ENCODE measurements at places on chromosomes 1 and 21.

GRCh38 chr1:68218490-68218889, 13.8 kb downstream of the WLS start:
- DNase-seq: no peak

- no peak for DNase-seq
Observed at GRCh38 chr1:219794085-219794743, 134.1 kb downstream of the SLC30A10 start.

DNA sequence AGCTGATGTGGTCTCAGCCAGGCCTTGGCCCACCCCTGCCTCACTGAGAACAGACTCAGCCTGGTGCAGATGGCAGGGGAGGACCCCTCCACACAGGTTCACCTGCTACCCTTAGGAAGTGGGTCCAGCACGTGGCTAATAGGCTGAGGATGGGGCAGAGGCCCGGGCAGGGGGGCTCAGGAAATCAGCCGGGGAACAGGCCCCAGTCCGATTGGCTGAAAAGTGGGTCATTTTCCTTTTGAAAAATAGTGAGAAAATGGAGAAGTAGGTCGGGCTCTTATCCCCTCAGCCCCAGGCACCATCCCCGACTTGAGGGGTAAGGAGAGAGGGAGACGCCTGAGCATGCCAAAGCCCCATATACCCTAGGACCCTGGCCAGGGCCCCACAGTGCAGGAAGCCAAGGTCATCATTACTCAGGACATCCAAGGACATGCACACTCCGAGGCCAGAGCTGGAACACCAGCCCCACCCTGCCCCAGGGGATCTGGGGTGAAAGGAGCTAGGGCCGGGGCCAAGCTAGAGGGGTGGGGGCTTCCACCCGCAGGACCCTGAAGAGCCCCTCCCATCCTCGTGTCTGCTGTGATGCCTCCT, 11.0 kb downstream of the DLGAP3 start:
- no peak for DNase-seq

- DNase-seq: no peak
Observed at GRCh38 chr1:86507935-86508582, 38.8 kb upstream of the CLCA4 start.

DNA sequence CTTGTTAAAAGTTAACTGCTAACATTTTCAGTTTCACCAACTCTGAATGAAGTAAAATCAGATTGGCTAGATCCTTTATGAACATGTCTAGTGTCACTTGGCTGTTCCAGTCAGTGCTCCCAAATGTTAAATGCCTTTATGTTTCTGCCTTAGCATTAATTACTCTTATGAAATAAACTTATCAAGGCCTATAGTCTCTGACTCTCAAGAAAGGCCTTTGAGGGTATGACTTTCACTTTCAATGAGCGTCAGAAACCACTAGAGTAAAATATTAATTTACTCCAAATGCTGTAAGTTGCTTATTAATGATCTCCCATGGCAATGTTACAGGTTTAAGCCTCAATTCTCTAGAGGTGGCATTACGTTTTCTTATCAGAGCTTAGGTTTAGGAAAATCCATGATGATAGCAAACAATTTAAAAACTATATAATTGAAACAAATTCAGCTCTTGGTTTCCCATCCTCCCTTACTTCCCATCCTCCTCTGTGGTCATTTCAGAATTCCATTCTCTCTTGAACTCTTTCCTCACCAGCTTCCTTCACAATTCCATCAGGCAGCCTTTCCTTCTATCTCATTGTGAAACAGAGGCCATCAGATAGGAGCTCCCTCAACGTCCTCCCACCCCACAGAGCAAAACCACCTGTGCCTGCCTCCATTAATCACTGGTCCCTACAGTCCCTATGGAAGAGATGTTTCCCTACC, 108.6 kb upstream of the COP1 start:
- no peak for DNase-seq

GRCh38 chr21:22277341-22277740, 1279.1 kb downstream of the NCAM2 start:
- no peak for DNase-seq

GRCh38 chr1:11617314-11617713, 36.9 kb downstream of the FBXO2 start:
- no peak for DNase-seq

DNA sequence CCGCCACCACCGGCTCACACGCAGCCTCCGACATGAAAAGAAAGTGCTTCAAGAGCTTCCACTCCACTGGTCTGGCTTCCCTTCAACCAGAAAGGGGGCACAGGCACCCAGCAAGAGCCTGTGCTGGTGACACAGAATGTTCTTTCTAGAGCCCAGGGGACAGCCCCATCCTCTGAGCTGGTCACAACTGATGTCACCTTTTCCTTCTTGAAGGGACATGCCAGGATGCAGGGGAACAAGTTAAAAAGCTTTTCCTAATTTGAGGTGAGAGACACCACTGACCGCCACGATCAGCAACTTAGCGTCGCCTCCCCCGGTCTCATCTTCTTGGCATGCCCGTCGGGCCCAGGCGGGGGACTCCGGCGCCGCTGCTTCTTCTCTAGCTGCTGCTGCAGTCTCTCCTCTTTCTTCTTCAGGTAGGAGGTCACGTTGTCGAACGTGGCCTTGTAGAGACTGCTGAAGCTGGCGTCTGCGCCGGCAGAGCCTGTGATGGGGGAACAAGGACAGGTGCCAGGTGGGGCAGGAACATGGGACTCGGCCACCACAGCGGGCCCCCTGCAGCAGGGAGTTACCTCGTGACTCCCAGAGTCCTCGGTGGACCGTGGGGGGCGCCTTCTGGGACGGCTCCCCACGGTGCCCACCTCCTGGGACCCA, 29.5 kb downstream of the WDR4 start:
- no peak for DNase-seq

DNA sequence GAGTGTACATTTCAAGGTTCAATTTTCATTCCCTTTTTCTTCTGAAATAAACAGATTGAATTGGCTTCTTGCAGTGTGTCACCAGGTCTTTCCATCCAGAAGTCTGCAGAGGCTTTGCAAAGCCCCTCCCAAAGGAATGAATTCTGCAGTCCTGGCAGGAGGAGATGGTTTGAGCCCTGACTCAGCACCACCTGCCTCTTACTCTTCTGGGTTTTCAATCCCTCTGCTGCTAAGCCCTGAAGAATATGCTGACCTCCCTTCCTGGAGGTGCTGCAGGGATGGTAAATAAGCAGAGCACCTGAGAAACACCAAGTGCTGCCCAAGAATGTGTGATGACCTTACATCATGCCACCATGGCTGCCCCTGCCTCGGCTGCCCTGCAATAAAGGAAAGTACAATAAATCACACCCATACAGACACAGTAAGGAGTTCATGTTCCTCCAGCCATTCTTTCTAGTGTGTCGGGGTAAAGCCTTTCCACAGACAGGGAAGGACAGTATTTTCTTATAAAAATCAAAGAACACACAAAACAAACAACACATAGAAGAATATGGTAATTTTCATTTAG, 209.2 kb downstream of the ZNF326 start:
- no peak for DNase-seq

GRCh38 chr1:186482661-186483255, 21.8 kb upstream of the PDC start:
- DNase-seq: no peak

DNA sequence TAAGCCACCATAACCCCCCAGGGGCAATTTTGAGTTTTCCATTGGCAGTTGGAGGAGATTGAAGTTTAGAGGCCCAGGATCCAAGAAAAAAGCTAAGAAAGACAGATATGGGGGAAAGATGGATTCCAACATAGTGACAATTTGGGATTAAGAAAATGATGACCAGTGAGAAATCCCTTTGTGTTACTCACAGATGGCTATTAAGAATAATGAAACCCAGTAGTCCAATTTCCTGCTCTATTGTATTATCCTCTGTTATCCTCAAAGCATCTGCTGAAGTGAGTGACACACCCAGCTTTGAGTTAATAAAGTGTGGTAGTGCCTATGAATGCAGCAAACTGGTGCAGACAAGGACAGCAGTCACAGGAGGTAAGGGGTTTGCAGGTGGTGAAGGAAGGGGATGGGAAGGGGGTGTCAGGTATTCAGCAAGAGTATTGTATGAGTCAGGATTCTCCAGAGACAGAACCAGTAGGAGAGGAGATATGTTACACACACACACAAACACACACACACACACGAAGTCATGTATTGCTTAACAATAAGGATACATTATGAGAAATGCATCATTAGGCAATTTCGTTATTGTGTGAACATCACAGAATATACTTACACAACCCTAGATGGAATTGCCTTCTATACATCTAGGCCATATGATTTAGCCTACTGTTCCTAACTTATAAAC, 112.4 kb upstream of the VANGL1 start:
- DNase-seq: no peak

DNA sequence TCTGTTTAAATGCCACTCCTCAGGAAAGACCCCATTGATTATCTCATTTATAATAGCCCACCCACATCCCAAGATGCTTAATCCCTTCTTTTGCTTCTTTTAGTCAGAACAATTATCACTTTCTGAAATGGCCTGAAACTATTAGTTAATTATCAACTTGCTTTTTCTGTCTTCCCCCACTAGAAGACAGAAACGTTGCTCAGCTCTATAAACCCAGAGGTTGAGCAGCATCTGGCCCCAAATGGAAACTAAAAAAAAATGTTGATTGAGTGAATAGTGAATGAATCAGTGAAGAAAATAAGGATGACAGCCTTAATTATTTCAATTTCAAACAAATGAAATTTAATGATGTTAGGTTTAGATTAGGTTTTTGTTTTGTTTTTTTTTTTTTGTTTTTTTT, 38.2 kb upstream of the PIGC start:
- DNase-seq: no peak

DNA sequence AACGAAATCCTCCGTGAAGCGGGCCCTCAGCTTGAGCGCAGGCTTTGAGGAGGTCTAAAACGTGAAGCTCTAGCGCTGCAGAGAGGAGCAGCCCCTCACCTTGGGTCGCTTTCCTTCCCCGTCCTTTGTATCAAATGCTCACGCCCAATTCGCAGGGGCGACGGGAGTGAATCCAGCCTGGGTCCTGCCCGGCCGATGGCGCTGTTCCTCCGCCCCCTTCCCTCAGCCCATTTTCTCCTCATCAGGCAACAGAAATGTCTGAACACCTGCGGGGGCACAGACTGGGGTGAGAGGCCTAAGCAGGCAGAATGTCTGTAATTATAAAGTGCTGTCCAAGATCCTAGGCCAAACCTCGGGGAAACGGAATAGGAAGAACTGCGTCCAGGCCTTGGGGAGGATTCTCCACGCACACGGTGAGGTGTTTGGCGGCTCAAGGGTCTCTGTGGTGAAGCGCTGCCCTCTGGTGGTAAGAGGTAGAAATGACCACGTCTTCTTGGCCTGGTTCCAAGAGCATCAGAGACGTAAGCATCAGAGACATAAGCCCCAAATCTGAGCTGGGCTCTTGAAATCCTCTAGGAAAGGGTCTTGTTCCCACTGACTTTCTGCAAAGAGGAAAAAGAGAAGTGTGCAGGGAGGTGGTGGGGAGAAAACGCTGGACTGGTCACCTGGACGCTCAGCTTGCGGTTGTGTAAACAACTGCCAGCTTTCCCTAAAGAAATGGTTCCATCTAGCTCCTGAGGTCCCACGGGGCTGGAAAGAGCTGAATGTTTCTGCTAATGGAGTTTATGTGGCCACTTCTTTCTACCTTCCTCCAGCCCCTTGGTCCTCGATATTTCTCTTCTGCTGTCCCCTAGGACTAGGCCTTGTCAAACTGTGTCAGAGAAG, 92.1 kb upstream of the CD53 start:
- DNase-seq: peak; percentile 55

DNA sequence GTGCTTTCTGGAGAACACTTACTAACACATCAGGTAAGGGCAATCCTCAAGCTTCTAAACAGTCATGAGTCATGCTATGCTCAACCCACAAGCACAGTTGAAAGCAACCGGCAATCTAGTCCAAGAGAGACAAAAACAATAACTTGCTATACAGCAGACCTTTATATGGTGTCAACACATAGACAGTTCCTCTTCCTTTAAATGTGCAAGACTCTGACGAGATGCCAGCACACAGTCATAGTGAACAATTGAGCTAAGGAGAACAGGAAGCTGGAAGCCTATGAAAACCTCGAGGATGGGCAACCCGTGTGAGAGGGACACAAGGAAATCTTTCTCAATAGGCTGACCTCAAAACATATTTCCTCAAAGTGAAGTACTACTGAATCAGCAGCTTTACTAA, 5.3 kb downstream of the ADIPOR1 start:
- no peak for DNase-seq

GRCh38 chr1:206082831-206083695, 30.1 kb downstream of the RHEX start:
- no peak for DNase-seq

GRCh38 chr1:221837896-221838295, 96.0 kb upstream of the DUSP10 start:
- no peak for DNase-seq

DNA sequence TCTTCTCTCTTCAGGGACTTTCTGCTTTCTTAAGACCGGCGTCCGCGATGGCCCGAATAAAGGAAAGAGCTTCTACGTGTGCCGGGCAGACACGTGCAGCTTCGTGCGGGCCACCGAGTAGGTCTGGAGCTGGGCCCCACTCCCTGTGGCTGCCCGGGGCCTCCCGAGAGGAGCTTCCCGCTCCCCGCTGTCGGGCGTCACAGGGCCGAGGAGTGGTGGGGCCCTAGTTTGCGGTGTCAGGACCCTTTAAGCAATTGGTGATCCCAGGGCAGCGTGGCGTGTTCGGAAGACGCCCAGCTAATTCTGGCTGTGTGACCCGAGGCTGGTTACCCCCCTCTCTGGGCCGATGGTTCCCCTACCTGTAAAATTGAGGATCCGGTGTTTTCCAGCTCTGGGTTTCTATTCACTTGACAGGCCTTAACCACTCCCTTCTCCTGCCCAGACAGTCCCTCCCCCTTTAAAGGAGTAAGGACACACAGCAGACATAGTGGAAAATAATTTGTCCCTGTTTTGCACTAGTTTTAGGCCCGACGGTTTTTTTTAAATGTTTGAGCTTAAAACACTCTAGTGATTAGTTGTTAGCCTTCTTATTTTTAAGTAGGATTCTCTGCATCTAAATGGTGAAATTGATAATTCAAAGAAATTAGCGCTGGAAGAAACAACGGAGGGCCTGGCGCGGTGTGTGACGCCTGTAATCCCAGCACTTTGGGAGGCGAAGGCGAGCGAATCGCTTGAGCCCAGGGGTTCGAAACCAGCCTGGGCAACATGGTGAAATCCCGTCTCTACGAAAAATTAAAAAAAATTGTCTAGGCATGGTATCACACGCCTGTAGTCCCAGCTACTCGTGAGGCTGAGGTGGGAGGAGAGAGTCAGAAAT, 553 bp downstream of the TTF2 start:
- DNase-seq: no peak

- no peak for DNase-seq
Observed at GRCh38 chr1:29298246-29298645, 61.9 kb downstream of the PTPRU start.

DNA sequence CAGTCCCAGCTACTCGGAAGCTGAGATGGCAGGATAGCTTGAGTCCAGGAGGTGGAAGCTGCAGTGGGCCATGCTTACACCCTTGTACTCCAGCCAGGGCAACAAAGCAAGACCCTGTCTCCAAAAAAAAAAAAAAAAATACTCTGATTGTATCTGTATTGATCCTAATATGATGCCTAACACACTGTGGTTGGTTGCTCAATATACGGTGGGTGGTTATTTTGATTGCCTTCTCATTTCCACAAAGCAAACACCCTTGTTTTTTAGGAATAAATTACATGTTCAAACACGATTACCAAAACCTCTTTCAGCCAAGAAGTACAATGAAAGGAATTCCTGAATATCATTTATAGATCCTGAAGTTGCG, 3.4 kb downstream of the EGLN1 start:
- DNase-seq: no peak

Data from stimulated activated CD8-positive, alpha-beta memory T cell treated with anti-CD3 and anti-CD28 coated beads, Interleukin-2, amount 100 ng/mL, for 1 hour (primary cell).